A172 (cell line): ENCODE measurements at places on chromosomes 1 and 21. TPM values are rescaled to one million over a fixed set of nuclear protein-coding genes. Genes with fewer than 3 reads are reported as not detected.

- DNase-seq = peak; percentile 8
Measured at GRCh38 chr1:25503551-25504426, 39.6 kb upstream of the LDLRAP1 start.

GRCh38 chr1:15680561-15681348 lies 3.4 kb upstream of the PLEKHM2 start:
- peak; percentile 31 for DNase-seq

- DNase-seq = peak; percentile 82
Measured at GRCh38 chr1:211469938-211470529, 21.9 kb downstream of the RD3 start.

- DNase-seq = no peak
Measured at GRCh38 chr1:56634981-56635380, 10.1 kb upstream of the PRKAA2 start.

DNA sequence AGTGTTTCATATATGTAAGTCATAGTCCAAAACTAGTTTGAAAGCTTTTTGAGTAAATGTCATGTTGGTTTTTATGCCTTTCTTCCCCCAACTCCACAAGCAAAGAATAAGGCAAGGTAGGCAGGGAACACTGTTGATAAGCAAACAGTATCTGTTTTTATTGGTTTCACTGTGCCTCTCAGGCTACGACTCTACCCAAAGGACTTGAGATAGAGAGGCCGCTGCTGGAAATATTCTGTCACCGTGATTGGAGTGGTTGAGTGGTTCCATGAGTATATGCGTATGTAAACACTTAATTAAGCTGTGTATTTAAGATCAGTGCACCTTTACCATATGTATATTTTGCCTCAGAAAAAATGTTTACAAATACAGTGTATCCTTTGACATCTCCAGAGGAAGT lies 138.1 kb upstream of the KIF26B start:
- DNase-seq = no peak

- no peak for DNase-seq
Measured at GRCh38 chr1:246141306-246141705, 365.8 kb downstream of the SMYD3 start.

GRCh38 chr1:110690709-110691365 lies 16.1 kb upstream of the KCNA3 start:
- DNase-seq = no peak

- peak; percentile 100 for DNase-seq
Measured at GRCh38 chr1:218705911-218706893, 361.1 kb downstream of the TGFB2 start.

GRCh38 chr1:37629008-37629407 lies 5.7 kb downstream of the RSPO1 start:
- no peak for DNase-seq

GRCh38 chr1:29784276-29785136 lies 548.2 kb downstream of the PTPRU start:
- no peak for DNase-seq

Gene EXOC8
- 15.9 and 19.4 TPM in 2 replicates for total RNA-seq

Gene RGS8
- 0.29 TPM in 1 of 2 replicates, not detected in the other for total RNA-seq
